HEK293T (cell line): ENCODE measurements at places on chromosomes 7 and 10.
A peak's percentile ranks its signal among the peaks of the same experiment; 100 is the strongest.

GRCh38 chr10:121155742-121156474 is 304.7 kb downstream of the WDR11 start:
- no peak for DNase-seq

- no peak for DNase-seq
These were observed 31.2 kb downstream of the ARMH3 start for GRCh38 chr10:102024799-102025198.

DNA sequence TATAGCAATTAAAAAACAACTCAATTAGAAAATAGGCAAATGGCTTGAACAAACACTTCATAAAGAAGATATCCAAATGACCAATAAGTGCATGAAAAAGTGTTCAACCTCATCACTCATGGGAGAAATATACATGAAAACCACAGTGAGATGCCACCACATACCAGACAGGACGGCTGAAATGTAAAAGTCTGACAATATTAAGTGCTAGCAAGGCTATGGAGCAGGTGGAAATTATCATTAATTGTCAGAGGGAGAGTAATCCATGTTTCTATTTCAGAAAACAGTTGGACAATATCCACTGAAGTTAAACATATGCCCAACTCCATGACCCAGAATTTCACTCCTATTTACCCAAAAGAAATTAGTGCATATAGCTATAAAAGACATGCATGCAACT is 42.6 kb upstream of the GRID1 start:
- no peak for DNase-seq

GRCh38 chr7:99040104-99040958 is 103.6 kb downstream of the SMURF1 start:
- DNase-seq, result peak; percentile 87

DNA sequence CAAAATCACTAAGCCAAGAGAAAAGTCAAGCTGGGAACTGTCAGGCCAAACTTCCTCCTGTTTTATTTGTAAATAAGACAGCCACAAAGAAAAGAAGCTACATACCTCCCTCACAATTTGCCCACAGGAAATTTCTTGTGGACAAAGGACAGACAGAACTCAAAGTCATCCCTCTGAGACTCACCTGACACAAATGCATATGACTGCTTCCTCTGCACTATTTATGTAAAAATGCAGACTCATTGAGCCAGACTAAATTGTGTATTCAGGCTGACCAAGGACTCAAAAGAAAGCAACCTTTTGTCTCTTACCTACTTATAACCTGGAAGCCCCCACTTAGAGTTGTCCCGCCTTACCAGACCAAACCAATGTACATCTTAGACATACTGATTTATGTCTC is 11.8 kb downstream of the TOMM7 start:
- DNase-seq, result no peak

GRCh38 chr7:127361736-127362135 is 30.8 kb downstream of the ZNF800 start:
- DNase-seq, result no peak

DNA sequence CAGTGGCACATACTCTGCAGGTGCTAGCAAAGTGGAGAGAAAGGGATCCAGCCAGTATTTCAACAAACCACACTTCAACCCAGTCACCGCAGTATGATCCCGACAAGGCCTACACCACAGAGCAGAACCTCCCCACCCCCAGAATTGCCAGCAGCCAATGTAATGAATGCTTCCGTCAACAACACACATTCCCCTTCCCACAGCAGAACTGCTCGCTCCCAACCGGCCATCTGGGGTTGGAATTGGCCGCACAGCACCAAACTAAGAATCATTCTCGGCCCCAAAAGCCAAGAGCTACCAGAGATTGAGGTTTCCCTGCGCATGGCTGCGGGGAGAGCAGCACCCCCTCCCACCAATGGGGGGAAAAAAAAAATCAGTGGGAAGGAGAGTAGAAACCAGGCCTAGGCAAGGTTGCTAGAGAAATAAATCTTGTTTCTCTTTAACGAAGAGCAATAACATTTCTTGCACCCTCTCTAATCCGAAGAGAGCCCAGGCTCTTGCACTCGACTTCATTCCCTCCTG is 1.1 kb downstream of the WASL start:
- peak; percentile 56 for DNase-seq

DNA sequence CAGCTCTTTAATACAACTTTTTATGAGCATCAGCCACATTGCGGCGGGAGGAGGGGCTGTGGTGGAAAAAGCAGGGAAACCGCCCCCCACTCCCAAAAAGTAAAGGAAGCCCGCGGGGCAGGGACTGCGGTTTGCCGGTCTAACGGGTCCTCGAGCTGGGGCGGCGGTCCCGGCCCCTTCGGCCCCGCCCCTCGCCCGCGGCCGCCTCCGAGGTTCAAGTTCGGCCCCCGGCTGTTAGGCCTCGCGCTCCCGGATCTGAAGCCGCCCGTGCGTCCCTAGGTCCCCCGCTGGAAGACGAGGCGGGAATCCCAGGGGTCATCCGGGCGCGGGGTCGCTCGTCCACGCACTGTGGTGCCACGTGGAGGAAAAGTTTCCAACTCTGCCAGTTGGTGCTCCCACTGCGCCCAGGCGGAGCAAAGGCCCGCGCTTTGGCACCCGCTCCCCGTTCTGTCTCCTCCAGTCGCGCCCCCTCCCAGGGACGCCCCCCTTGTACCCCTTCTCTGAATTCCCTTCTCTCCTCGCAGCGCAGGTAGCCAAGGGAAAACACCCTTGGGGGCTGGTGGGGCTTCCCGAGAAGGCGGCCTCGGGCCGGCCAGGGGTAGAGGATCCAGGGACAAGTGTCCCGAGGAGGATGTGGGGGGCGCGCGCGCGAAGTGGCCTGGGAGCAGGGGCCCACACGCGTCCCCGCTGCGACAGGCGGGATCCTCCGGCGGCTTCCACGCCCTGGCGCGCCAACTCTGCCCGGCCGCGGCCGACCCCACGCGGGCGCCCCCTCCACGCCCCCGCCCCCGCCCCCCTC is 798 bp upstream of the AUTS2 start:
- DNase-seq, result peak; percentile 42

DNA sequence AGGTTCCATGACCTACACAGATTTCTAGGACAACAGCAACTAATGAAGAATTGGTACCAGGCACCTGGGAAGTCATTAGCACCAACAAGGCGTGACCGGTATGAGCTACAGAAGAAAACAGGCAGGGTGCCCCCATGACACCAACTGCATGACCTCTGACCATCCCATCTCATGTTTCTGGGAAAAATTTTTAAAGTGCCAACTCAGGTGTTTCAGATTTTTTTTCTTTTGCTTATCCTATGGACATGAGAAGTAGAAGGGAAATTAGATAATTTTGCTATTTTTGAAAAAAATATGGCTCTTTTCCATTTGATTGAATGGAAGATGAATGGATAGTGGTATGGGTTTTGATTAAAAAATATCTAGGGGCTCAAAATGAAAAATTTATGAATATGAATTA is 154.8 kb downstream of the NRCAM start:
- DNase-seq, result no peak

- no peak for DNase-seq
These were observed 765.9 kb downstream of the LRMDA start for GRCh38 chr10:76197293-76197692.

GRCh38 chr10:14806318-14806717 is 31.5 kb downstream of the CDNF start:
- no peak for DNase-seq

DNA sequence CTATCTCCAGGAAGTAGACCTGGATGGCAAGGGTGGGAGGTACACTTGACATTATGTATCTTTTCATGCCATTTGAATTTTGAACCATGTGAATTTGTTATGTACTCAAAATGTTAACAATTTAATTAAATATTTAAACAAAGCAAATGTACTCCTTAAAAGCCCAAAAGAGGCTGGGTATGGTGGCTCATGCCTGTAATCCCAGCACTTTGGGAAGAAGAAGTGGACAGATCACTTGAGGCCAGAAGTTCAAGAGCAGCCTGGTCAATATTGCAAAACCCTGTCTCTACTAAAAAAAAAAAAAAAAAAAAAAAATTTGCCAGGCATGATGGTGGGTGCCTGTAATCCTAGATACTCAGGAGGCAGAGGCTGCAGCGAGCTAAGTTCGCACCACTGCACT is 136.9 kb upstream of the ASAH2 start:
- DNase-seq, result no peak

DNA sequence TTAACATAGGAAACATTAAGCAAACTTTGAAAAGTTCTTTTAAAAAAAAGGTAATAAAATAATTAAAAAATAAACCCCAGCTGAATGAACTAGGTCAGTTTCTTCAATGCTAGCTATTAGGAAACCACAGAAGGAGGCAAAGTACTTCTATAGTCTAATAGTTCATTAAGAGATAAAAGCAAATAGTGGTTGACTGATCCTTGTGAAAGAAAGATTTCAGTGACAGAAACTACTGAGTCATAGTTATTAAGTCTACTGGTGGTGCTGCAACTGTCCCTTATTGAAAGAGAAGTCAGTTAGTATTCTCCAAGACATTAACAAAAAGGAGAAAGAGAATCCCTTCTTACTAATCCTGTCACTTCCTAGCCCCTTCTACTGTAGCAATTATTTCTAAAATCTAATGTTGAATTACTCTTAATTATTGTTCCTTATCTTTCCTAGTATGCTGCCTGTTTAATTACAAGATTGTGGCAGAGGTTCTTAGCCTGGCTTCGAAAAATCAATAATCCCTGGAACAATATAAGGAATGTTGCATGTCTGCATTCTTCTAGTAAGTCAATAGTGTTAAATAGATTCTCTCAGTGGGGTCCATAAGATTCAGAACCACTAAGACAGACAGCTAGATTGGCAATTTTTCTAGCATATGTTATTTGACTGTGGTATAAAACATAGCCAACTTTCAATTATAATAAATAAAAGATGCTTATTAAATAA is 18.2 kb downstream of the TCTN3 start:
- no peak for DNase-seq

- DNase-seq, result no peak
These were observed 87.9 kb downstream of the PAXIP1 start for GRCh38 chr7:154914996-154915380.

GRCh38 chr10:34121781-34122622 is 693.1 kb downstream of the PARD3 start:
- no peak for DNase-seq

DNA sequence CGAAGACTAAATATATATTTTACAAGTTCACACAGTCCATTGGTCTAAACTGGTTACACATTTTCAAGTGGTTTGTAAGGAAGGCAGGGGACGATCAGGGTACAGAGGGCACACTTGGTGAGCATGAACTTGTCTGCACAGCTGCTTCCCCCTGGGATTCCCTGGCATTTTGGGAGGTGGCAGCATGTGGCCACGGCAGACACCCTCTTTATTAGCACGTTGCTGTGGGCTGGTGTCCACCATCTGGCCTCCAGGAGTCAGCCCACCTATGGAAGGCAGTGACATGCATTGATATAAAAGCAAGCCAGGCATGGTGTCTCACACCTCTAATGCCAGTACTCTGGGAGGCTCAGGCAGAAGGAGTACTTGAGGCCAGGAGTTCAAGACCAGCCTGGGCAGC is 350.2 kb downstream of the TYW1 start:
- DNase-seq, result no peak

DNA sequence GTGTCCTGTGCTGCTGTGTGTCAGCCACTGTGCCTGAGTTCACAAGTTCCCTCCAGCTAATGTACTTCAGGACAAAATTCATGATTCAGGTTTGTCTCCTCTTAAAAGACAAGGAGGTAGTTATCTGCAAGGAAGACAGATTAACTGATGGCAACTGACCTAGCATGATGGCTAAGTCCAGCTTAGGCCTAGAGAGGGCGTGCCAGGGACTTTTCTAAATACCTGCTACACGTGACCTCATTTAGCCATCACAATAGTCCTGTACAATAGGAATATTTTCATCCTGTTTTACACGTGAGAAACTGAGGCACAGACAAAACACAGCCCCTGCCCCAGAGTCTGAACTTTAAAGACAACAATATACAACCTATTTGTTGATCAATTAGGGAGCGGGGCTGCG is 275.7 kb downstream of the XPNPEP1 start:
- no peak for DNase-seq

GRCh38 chr7:48040944-48041652 is 5.8 kb downstream of the C7orf57 start:
- no peak for DNase-seq

DNA sequence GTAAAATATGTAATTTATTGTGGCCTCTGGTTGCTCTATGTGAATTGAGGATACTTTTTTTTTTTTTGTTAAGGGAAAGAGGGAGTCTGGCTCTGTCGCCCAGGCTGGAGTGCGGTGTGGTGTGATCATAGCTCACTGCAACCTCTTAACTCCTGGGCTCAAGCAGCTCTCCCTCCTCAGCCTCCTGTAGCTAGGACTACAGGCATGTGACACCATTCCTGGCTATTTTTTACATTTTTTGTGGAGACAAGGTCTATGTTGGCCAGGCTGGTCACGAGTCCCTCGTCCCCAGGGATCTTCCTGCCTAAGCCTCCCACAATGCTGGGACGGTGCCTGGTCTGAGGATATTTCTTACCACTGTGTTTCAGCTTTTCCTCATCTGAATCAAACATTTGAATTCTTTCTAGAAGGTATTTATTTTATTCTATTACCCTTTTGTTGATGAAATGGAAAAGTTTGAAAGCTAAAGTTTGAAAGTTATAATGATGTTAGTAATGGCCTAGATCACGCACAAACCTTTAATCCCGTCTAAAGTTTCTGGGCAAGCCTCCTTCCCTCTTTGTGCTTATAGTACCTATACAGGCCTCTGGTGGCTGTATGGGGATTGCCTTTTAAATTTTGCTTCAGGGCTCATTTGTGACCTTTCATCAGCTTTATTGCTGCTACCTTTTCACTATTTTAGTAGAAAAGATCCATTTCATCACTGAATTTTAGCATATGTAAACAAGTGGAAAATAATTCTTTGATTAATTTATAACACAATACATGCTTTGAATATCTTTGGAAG is 2.0 kb downstream of the IFRD1 start:
- DNase-seq, result peak; percentile 22

DNA sequence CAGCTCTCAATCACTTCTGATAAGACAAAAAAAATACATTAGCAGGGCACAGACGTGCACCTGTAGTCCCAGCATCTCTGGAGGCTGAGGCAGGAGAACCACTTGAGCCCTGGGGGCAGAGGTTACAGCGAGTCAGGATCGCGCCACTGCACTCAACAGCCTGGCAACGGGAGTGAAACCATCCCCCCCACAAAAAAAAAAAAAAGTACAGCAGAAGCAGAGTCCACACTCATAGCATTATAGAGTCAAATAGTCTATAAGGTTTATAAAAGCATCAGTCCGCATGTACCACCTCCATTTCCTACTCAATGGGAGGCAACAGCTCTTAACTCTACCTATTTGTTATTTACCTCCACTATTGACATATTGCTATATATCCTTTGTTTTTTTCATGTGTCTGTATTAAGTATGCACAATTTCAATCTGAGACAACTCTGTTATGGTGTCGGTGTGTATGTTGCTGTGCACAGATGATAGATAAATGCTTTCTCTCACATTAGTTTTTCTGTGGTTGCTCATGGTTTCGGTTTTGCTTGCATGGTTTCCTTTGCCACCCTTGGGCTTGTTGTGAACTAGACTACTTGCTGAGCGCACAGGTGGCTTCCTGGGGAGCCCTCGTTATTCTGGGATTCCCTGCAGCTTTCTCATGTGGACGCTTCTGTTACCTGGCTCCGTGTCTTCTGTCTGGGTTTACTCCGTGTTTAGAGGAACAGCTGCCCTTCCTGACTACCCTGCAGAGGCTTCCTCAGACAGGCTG is 40.4 kb downstream of the PROSER2 start:
- no peak for DNase-seq

- no peak for DNase-seq
These were observed 10.3 kb downstream of the SP8 start for GRCh38 chr7:20776214-20776911.

GRCh38 chr7:35549781-35550180 is 145.2 kb downstream of the HERPUD2 start:
- no peak for DNase-seq
